Brain pericyte (primary cell): ENCODE measurements at places on chromosomes 1 and 21.

GRCh38 chr1:64046243-64046642 lies 157.2 kb upstream of the UBE2U start:
- DNase-seq: no peak

DNA sequence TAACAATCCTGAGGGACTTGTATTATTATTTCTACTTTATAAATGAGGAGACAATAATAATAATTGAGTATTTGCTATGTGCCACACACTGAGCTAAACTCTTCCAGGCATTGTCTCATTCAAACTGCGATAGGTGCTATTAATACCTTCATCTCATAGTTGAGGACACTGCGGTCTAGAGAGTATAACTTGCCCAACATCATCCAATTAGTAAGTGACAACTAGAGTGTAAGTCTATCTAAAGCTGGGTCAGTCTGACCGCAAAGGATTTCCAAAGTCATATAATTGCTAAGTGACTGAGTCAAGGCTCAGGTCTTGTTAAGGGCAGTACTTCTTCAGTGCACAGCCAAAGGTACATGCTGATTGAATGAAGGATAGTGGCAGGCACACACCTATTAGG lies 9.7 kb downstream of the BCL9 start:
- DNase-seq: no peak

GRCh38 chr21:24995216-24995615 lies 612.1 kb downstream of the MRPL39 start:
- DNase-seq: no peak

- DNase-seq: no peak
Measured at GRCh38 chr1:61436016-61436415, 288.9 kb downstream of the TM2D1 start.

GRCh38 chr1:53016705-53017104 lies 45.3 kb upstream of the PODN start:
- no peak for DNase-seq

DNA sequence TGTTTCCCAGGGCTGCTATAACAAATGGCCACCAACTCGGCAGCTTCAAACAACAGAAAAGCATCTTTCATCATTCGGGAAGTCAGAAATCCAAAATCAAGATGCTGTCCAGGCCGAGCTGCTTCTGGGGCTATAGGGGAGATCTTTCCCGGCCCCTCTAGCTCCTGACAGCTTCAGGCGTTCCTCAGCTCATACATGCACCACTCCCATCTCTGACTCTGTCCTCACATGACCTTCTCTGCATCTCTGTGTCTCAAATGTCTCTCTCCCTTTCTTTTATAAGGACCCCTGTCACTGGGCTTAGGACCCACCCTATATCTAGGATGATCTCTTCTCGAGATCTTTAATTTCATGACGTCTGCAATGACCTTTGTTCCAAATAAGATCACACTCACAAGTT lies 13.8 kb upstream of the NPPB start:
- DNase-seq: no peak

GRCh38 chr1:20411196-20411980 lies 74.6 kb downstream of the CAMK2N1 start:
- peak; percentile 80 for DNase-seq

DNA sequence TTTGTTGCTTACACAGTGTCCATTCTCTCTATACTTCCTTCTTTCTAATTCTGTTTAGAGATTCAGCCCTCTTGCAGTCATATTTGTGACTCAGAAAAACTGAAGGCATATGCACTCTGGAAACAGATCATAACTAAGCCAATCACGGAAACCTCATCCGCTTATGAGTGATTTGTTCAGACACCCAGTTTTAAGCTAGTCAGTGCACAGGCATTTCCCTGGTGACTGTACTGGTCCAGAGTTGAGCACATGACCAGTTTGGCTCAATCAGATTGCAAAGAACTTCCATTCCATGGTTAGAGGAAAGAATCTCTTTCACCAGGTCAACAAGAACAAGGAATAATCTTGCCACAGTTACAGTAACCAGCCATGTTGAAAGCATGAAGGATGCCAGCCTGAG lies 69.2 kb upstream of the SGIP1 start:
- no peak for DNase-seq

- no peak for DNase-seq
Measured at GRCh38 chr21:25936776-25937175, 202.0 kb downstream of the GABPA start.

DNA sequence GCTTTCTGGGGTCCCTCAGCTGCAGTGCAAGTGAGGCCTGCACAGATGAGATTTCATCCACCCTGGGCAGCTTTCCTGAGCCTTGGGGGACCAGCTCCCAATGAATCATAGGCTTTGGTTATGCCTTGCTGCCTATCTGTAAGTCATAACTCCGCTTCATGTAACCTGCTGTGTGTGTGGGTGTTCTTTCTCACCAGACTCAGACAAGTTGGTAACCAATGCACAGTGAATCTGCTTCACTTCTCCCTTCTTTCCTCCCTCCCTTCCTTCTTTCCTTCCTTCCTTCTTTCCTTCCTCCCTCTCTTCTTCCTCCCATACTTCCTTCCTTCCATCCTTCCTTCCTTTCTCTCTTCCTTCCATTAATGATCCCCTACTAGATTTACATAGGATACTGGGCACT lies 34.4 kb upstream of the PSMB2 start:
- DNase-seq: no peak

GRCh38 chr1:109116286-109116685 lies 2.4 kb downstream of the ELAPOR1 start:
- DNase-seq: no peak

GRCh38 chr1:42178249-42178648 lies 13.7 kb upstream of the GUCA2A start:
- DNase-seq: no peak

DNA sequence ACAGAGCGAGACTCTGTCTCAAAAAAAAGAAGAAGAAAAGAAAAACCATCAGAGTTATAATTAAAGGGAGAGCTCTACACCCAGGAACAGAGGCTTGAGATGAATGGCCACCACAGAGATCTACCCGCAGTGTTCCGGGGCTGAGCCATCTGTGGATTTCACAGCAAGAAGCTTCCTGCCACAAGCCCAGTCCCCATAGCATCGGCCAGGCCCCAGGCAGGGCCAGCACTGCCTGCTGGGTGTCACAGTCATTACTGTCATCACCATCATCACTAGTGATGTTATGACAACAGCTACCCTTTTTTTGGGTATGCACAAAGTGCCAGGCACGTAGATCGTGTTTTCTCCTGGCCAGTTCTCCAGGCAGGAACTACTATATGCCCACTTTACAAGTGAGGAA lies 111.6 kb upstream of the VAMP3 start:
- DNase-seq: no peak

GRCh38 chr1:7856345-7856744 lies 3.5 kb upstream of the UTS2 start:
- DNase-seq: no peak

DNA sequence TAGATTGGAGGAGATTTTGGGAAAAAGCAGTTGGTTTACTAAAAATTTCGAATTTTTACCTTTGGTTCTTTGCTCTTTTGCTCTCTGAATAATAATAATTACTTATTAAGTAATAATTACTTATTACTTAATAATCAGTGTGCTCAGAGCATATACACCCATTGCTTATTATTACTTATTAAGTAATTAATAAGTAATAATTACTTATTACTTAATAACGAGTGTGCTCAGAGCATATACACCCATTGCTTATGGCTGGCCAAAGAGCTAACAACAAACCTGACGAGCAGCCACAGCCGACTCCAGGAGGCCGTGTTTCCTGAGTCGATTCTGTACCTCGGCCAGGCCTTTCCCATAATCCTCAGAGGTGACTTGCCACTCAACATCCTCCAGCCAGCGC lies 20.5 kb downstream of the SPTA1 start:
- DNase-seq: no peak

- no peak for DNase-seq
Measured at GRCh38 chr1:150548632-150549495, at the start of gene ADAMTSL4. Gene ADAMTSL4 (plus strand): TSS chr1:150549408. CDS start chr1:150552289, 2,881 bp downstream.

GRCh38 chr1:183259924-183260323 lies 73.9 kb downstream of the LAMC2 start:
- DNase-seq: no peak

DNA sequence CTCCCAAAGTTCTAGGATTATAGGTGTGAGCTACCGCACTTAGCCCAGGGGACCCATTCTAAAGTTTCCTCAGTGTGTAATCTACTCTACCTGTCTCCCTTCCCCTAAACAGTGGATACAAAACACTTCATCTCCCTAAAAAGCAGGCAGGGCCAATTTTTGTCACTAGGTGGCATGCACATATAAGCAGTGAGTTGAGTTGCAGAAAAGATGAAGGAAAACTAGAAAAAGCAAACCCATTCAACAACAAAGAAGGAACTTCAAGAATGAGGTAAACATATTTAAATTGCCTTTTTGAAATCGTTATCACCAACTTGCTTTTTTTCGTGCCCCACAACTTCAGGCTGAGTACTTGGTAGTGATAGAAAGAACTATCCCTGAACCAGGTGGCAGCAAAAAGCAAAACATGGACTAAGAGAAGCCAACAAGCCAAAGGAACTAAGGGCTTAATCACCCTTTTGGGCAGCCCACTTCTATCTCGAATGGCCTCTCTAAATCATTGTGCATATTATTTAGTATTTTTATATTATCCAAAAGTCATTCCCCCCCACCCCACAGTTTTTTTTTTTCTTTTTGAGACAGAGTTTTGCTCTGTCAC lies 19.7 kb upstream of the ALDH9A1 start:
- DNase-seq: no peak

DNA sequence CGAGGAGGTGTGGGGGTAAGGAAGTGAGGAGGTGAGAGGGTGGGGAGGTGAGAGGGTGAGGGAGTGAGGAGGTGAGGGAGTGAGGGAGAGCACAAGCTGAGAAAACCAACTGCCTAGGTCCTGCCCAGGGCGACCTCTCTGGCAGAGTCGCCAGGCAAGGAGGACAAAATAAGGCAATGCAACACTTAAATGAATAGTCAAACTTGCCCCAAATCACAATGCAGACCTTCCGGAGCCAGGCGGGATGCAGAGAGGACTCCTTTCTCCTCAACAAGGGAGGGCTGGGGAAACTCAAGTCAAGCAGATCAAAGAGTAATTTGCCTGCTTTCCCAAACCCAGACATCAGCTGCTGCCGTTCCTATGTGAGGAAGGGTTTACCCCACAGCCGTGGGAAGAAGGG lies 86.0 kb downstream of the CCDC185 start:
- no peak for DNase-seq

DNA sequence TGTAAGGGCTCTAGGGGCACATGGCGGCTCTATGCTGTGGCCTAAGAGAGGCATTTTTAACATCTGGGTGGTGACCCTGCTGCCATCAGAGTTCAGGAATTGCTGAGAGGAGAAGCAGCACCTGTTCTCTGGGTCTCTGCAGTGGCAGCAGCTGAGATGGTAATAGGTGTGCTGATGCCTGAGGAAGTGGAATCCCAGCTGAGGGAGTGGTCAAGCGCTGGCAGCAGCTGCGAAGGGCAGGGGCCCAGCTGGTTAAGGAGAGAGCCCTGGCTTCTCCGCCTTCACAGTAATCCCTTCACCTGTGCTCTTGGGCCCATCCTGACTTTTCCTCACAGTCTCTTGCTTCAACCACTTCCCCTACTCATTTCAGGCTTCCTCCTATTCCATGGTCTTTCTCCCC lies 39.8 kb downstream of the GJA5 start:
- no peak for DNase-seq

GRCh38 chr1:218302155-218302554 lies 17.1 kb downstream of the RRP15 start:
- no peak for DNase-seq

DNA sequence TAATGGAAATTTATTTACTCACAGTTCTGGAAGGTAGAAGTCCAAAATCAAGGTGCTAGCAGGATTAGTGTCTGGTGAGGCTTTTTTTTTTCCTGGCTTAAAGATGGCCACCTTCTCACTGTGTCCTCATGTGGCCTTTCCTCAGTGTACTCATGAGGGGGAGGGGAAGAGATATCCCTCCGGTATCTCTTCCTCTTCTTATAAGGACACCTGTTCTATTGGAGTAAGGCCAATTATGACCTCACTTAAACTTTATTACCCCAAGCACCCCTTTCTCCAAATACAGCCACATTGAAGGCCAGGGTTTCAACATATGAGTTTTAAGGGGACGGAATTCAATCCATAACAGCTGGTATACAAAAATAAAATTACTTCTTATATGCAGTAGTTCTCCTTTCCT lies 203.7 kb upstream of the C1orf87 start:
- no peak for DNase-seq

DNA sequence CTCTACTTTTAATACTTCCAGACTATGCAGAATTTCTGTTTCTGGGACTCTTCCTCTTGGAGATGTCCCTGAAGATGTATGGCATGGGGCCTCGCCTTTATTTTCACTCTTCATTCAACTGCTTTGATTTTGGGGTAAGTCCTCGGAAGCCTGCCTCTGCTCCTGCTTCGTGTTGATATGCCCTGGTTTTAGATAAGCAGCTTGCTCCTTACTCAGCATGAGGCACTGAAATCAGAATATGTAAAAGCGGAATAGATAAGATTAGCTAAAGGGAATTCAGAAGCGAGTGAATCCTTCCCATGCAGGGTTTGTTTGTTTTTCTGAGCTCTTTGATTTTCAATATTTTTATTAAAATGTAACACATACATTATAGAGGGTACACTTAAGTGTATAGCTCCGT lies 234.7 kb downstream of the CACNA1E start:
- DNase-seq: no peak

DNA sequence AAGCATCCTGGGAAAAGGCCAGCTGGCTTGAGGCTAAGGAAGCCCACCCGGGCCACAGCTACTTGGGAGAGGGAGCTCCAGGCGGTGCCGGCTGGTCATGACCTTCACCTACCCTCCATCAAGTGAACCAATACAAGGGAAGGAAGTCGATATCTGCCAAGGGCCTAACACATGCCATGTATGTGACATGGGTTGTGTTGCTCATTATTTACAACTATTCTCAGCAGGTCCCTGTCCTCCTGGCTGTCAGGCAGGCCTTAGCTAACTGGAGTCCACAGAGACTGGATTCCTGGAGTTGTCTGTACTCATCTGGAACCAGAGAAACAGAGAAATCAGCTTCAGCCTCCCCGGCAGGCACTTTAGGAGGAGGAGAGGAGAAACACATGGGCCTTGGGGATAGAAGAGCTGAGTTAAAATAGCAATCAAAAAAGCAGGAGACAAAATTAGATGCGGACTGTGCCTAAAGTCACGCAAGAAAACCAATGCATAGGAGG lies 15.7 kb downstream of the TCEA3 start:
- no peak for DNase-seq

DNA sequence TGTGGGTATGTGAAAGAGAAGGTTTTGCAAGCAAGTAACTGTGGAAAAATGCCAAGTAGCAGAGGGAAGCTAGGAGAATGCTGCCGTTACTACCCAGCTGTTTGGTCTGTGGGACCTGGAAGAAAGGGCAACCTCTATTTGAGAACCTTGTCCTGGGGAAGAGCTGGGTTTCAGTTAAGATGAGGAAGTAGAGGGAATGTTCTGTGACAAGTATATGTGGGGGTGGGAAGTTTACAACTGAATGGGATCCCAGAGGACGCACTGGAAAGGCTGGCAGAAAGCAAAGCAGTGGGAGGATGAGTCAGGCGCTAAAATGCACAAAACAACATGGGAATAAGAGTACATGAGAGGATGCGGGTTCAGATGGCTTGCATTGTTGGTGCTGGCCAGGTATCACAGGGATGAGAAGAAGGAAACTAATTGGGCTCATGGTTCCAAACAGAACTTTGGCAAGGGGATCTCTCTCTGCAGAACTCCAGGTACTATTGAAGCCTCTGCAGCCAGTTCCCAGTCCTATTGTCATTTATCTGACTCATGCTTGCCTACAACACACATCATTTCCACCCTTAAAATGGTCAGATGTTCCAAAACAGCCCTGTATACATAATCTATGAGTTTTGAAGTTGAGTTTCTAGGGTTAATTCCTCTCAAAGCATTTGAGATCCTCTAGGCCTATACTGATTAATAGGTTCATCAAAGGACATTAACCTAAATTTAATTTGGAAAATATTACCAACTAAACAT lies 88.5 kb upstream of the VAV3 start:
- DNase-seq: no peak

GRCh38 chr1:40439247-40439646 lies 11.0 kb upstream of the ZFP69B start:
- DNase-seq: no peak
